ENCODE measurements at places on chromosomes 13 and 19. TPM values are rescaled to one million over a fixed set of nuclear protein-coding genes. Genes with fewer than 3 reads are reported as not detected.

Gene ZAR1L
- not detected for total RNA-seq

Gene RNF113B
- total RNA-seq = not detected

Gene NOTCH3
- not detected for total RNA-seq

Gene PINLYP
- total RNA-seq = 5.0 TPM

Gene C19orf85
- not detected for total RNA-seq

Gene KLK15
- total RNA-seq = not detected

Gene RASGRP4
- total RNA-seq = 1.4 TPM

Gene EPSTI1
- 37.4 TPM for total RNA-seq

Data from activated naive CD4-positive, alpha-beta T cell treated with anti-CD3 and anti-CD28 coated beads, Interleukin-2, amount 10 ng/mL, durations not matched to agents 5 hours and 36 hours (primary cell).